ENCODE measurements at places on chromosomes 3 and 15.

DNA sequence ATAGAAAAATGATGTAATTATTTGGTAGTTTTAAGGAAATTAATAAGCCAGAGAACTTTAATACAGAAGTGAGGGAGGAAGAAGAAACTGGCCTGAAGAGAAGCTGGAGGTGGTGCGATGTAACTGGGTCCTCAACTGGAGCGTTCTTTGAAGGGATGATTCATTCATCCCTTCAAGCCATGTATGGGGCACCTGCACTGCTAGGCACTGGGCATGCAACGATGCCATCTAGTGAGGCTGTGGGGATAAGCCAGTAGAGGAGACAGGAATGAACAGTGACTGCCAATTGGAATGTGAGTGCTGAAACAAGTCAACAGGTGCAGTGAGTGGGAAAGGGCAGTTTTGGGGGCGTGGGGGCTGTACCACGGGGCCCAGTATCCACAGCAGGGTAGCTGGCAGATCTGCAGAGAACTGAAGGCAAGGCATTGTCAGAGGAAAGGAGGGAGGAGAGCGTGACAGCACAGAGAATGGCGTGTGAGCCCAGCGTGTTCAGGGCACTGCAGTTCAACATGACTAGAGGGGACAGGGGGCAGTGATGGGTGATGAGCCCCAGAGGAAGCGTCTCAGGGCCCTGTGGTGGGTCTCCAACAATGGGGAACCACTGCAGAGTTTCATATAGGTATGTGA lies 3.8 kb upstream of the KIF23 start:
- DNase-seq = no peak

GRCh38 chr15:25525741-25526140 lies 86.9 kb upstream of the UBE3A start:
- DNase-seq = no peak

DNA sequence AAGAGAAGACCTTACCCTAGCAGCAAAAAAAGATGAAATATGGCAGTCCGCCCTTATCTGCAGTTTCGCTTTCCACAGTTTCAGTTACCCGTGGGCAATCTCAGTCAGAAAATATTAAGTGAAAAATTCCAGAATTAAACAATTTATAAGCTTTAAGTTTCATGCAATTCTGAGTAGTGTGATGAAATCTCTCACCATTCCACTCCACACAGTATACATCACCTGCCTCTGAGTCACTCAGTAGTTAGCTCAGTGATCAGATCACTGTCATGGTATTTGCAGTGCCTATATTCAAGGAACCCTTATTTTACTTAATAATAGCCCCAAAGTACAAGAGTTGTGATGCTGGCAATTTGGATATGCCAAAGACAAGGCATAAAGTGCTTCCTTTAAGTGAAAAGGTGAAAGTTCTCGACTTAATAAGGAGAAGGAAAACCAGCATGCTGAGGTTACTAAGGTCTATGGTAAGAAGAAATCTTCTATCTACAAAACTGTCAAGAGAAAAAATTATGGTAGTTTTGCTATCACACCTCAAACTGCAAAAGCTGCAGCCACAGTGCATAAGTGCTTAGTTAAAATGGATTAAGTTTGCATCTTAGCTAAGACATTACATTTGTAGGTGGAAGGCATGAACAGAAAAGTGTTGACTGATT lies 48.1 kb downstream of the HSPBAP1 start:
- no peak for DNase-seq

DNA sequence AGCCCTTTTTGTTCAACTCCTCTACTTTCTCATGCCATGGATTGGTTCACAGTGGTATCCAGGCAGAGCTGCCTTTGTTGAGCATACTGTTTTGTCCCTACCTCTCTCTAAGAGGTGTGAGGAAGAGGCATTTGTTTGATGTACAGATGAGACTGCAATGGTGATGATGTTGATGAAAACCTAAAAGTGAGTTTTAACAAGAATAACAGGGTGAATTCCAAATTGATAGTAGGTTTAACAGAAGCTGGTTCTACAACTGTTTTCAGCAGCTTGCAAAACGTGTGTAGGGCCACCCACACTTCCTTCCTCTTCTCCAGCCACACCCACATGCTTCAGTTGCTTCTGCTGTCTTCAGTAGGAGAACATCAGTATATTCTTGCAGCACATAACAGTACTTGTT lies 10.2 kb downstream of the SNRK start:
- DNase-seq = no peak

DNA sequence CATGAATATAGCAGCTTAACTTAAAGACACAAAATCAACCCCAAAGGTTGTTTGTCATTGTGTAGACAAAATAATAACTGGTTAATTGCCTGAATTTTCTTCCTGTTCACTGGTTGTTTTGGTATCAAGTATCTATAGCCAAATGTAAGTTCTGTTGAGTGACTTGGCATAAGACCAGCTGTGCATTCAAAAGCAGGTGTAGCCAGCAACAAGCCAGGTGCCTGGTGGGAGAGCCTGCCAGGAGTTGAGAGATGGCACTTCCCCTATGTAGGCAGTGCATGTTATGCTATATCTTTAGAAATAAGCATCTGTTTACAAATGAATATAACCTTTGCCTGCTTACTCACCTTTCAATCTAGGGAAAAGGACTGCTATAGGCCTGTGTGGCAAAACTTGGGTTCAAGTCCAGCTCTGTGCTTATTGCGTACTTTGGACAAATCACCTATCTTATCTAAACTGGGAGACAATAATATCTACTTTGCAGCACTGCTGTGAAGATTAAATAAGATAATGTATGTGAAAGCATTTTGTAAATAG lies 84.9 kb upstream of the TBL1XR1 start:
- DNase-seq = no peak

DNA sequence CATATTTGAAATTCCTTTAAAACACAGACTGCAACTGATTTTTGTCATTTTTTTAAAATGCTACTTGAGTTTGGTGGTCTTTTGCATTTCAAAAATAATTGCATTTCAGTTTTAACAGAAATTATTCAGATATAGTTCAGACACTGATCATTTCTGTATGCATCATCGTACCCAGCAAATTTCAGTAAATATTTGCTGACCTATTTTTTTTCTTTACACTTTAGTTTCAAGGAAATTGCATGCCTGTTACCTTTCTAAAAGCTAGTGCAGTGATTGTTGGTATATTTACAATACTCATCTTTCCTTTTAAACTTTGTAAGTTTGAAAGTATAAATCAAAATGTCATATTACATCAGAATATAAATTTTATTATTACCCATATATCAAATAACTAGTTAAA lies 32.4 kb downstream of the ALCAM start:
- DNase-seq = no peak

- DNase-seq = no peak
Measured at GRCh38 chr3:37162501-37163245, 11.7 kb downstream of the LRRFIP2 start.

GRCh38 chr3:43248185-43248583 lies 38.2 kb upstream of the SNRK start:
- no peak for DNase-seq

DNA sequence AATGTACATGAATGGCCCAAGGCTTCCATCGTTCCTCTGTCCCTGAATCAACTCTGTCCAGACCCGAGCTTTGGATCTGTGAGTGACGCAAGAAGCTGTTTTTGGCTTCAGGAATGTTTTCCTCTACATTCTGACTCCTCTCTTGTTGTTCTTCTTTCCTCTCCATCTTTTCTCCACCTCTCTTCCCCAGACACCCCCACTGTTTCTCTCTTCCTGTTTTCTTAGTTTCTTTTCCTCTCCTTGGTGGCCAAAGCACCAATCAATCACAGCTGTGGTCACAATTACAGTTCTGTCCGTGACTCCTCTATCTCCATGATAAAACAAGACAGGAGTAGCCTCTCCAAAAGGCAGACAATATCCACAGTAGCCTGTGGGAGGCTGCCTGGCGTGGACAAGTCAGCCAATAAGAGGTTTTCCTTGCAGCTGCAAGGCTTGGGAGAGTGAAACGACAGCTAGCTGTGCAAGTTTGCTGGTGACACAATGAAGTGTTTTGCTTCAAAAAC lies 4.9 kb upstream of the TMEM212 start:
- peak; percentile 75 for DNase-seq

DNA sequence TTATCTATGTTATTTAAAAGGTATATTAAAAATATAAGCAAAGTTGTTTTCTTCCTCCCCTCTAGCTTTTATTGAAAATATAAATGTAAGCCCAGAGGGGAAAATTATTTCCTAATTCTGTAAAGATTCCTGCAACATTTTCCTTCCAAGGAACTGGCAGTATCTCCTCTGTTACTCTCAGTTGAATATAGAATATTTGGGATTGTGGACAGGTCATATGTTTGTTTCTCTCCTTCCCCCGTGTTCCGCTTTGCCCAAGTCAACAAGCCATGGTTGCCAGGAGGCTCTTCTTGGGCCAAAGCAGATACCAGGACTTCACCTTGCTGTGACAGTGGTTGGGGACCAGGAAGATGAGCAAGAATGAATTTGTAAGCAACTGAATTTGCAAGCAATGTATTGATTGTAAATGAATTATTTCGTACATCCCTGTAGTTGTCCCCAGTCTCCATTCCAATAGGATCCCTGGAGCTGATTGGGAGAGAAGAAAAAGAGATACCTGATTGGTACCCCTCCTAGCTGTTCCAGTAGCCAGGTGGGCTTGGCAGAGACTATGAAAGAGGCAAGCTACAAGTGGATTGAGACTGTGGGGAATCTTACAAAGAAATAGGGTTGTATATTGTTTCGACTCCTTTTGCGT lies 130.8 kb downstream of the FNDC3B start:
- no peak for DNase-seq

DNA sequence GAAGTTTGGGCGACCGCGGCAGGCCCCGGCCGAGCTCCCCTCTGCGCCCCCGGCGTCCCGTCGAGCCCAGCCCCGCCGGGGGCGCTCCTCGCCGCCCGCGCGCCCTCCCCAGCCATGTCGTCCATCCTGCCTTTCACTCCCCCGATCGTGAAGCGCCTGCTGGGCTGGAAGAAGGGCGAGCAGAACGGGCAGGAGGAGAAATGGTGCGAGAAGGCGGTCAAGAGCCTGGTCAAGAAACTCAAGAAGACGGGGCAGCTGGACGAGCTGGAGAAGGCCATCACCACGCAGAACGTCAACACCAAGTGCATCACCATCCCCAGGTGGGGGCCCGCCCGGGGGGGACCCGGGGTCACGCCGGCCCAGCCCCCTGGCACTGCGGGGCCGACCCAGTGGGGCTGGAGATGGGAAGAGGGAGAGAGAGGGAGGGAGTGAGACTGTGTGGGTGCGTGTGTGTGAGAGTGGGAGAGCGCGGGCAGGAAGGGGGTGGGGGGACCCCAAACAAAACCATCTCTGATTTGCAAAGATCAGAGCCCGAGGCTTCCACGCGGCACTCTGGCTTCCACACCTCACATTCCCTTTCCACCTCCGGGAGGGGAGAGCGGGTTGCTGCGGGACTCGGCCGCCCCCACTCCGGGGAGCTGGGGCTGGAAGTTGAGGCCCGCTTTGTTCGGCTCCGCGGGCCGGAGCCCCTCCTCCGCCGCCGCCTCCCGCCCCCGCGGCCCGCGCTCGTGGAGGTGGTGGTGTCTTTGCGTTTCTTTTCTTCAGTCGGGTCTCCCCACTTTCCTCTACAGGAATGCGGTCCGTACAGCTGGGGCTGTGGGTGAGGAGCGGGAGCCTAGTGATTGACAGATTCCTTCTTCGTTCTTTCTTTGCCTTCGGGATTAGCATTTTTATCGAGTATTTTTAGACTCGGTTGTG lies 898 bp downstream of the SMAD3 start:
- peak; percentile 35 for DNase-seq

GRCh38 chr3:168876346-168877035 lies 780.8 kb upstream of the GOLIM4 start:
- DNase-seq = no peak

- no peak for DNase-seq
Measured at GRCh38 chr3:58178528-58179234, 32.1 kb downstream of the DNASE1L3 start.

GRCh38 chr3:54819946-54820345 lies 107.9 kb downstream of the LRTM1 start:
- no peak for DNase-seq

- no peak for DNase-seq
Measured at GRCh38 chr15:64572856-64573255, 112.5 kb downstream of the ZNF609 start.

DNA sequence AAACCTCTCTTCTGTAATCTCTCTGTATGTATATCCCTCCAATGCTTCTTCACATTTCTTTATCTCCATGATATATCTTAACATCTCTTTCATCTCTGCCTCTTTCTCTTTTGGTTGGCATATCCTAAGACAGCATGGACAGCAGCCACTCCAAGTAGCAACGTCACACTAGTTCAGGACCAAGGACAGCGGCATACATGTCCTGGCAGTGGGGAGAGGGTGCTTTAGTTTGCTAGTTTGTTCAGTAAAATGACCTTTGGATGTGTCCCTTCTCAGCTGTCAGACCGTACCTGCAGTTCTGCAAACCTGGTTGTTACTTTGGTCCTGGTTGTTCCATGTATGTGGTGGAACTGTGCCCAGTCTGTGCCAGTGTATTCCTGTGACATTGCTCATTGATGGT lies 225.6 kb upstream of the ROPN1 start:
- peak; percentile 82 for DNase-seq

- DNase-seq = no peak
Measured at GRCh38 chr15:25136119-25136518, 181.3 kb downstream of the SNRPN start.

DNA sequence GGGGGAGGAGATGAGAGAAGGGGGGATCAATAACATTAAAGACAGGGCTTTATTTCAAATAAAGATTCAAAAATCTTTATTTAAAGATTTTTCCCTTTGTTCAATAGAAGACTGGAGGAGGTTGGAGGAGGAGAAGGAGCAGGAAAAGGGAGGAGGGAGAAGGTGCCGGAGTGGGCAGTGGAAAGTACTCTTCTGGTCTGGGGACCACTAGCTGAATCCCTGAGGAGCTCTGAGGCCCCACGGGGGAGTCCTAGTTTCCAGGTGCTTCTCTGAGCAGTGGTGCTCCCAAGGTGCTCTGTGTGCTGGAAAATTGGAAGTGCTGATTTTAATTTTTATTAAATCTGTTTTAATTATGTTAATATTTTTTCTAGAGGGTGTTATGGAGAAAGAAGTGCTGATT lies 19.4 kb upstream of the SEMA4B start:
- no peak for DNase-seq

GRCh38 chr15:92316586-92317295 lies 76.9 kb upstream of the ST8SIA2 start:
- DNase-seq = no peak

- DNase-seq = no peak
Measured at GRCh38 chr3:9193211-9193610, 56.2 kb downstream of the SRGAP3 start.

GRCh38 chr3:107988460-107989175 lies 102.2 kb downstream of the CD47 start:
- no peak for DNase-seq

GRCh38 chr3:187593451-187593850 lies 76.7 kb downstream of the SST start:
- no peak for DNase-seq

- no peak for DNase-seq
Measured at GRCh38 chr15:31324806-31325594, 1.6 kb upstream of the KLF13 start.

DNA sequence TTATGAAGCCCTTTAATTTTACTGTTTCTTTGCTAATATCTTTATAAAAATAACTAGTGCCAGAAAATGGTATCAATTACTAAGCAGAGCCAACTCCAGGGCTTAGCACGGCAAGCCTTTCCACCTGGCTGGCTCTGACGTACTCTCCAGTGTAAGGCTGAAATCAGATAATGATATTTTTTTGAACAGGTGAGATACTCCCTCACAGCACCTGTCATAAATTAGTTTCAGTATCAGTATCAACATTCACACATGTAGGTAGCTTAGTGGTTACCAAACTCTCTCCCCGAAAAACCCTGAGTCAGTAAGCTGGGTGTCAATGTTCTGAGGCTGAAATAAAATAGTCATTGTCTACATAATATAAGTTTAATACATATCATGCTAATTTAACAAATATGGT lies 710.1 kb downstream of the SQOR start:
- no peak for DNase-seq

- no peak for DNase-seq
Measured at GRCh38 chr3:48832684-48833083, 15.0 kb downstream of the PRKAR2A start.

Data from muscle of arm (tissue), 14 donors.